Stimulated activated CD4-positive, alpha-beta T cell treated with anti-CD3 and anti-CD28 coated beads, TNF-alpha, amount 100 ng/mL, for 24 hours (primary cell): ENCODE measurements at places on chromosomes 3 and 15.

GRCh38 chr3:123734527-123734902 lies 149.6 kb downstream of the MYLK start:
- DNase-seq, result no peak

GRCh38 chr3:11560746-11561145 lies 83.0 kb downstream of the VGLL4 start:
- DNase-seq, result no peak

DNA sequence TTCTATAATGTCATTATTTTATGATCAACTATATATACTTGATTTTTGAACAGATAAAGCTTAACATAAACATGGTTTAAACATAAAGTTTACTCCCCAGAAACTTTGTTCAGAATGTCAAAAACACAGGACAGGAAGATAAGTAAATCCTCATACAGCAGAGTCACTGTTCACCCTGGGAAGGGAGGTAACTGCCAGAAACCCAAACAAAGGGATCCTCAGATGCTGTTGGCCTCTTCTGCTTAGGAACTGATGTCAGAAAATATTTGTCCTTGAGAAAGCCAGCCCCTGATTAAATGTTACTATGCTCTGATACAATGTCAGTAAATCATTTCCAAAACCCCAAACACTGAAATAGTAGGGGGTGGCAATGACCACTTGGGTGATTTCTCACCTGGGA lies 185.3 kb downstream of the TJP1 start:
- DNase-seq, result no peak

DNA sequence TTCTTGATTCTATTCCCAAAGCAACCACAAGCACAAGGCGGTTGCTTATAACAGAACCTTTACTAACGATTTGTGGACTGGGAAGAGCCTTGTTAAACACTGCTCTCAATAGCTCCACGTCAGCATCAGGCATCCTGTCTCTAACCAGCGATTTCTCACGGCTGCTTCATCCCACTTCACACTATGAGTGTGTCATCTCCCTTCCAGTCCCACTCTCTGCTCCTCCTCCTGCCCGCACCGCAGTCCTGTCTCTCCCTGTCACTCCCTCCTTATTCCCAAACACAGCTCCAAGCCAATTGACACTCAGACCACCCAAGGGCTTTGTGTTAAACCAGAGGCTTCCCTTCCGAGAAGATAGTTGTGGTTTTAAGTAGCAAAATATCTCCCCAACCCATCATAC lies 94.8 kb downstream of the ABHD5 start:
- no peak for DNase-seq

- DNase-seq, result no peak
Observed at GRCh38 chr3:13022348-13023234, 50.6 kb downstream of the IQSEC1 start.

- DNase-seq, result no peak
Observed at GRCh38 chr15:63969652-63970421, 76.4 kb downstream of the DAPK2 start.

- DNase-seq, result peak; percentile 31
Observed at GRCh38 chr3:132535575-132536441, 61.3 kb upstream of the ACKR4 start.

DNA sequence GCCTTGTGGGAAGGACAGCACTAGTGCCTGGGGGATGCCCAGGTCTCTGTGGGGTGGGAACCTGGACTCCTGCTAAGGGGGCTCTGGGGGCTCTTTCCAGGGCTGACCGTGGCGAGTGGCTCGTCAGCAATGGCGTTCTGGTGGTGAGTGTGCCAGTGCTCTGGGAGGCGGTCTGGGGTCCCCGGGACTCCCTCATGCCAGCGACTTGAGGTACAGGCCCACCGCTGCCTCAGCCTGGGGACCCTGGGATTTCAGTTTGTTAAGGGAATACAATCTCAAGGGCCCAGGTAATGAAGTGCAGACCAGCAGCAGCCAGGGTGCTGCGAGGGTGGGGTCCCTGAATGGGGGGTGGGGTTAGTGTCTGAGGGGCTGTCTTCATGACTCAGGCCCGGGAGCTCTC lies 2.5 kb downstream of the PLA2G4B start:
- DNase-seq, result no peak

GRCh38 chr15:29252234-29252633 lies 17.4 kb downstream of the NSMCE3 start:
- no peak for DNase-seq

GRCh38 chr15:65918357-65918920 lies 49.1 kb downstream of the RAB11A start:
- DNase-seq, result no peak

- DNase-seq, result no peak
Observed at GRCh38 chr3:194093842-194094241, 42.1 kb upstream of the HES1 start.

DNA sequence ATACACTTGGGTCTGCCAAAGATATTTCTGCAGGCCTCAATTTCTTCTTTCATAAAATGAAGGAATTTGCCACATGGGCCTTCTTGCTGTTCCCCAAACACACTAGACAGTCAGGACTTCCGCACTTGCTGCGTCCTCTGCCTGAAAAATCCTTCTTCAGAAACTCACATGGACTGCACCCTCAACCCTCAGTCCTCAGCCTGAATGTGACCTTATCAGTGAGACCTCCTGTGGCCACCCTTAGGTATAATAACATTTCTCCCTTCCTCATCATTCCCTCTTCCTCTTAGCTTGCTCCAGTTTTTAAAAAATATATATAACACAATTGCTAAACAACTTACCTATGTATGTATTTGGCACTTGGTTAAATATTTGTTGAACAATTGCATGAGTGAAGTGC lies 257.5 kb downstream of the MFSD1 start:
- no peak for DNase-seq

DNA sequence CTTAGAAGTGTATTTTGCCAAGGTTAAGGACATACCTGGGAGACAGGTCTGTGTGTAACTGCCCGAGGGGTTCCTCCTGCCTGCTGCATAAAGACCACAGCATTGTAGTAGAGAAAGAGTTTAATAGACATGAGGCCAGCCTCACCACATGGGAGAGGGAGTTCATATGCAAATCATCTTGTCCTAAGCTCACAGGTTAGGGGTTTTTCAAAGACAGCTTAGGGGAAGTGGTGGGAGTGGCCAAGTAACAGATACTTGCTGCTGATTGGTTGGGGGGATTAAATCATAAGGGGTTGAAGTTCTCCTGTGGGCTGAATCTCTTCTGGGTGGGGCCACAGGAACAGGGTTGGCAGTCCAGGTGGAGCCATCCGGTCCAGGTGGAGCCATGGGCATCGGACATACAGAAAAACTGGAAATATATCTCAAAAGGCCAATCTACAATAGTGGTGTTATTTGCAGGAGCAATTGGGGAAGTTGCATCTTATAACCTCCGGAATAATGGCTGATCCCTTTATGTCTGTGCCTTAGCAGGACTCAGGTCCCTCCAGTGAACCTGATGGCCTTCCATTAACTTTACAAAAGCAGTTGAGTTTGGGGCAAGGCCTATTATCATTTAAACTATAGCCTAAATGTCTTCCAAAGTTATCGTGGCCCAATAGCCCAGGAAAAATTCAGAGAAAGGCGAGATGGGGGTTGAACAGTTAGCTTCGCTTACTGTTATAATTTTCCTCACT lies 86.0 kb upstream of the MFGE8 start:
- DNase-seq, result no peak

DNA sequence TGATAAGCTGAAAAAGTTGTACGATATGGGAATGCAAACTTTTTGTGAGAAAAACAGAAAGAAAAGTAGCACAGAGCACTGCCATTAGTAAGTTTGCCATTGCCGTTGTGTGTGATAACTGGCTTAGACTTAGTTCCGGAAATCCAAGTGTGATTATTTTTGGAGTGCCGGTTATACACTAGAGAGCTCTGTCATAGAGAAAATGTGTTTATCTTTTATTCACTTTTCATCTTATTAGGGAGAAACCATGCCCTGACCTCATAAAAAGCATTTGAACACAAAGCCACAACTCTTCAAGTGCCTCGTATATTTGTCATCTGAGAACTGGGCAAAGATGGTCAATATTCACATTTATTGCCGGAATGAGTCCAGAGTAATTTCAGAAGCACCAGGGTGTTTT lies 36.1 kb downstream of the CTDSPL start:
- DNase-seq, result no peak

DNA sequence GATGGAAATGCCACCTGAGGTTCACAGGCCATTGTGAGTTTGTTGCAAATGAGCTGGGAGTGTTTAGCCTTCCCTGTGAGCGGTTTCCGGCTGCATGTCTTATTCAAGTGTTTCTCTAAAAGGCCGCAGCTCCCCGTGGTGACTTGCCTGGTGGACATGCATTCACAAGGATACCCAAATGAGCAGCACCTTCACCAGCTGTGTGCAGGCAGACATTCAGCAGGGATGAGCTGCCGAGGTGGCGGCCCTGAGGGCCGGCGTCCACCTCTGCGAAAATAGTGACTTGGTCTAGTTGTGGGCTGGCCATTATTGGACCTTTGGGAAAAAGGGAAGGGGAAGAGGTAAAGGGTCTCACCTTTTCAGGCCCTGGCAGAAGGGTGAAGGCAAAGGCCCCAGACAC lies 23.4 kb downstream of the SPSB4 start:
- no peak for DNase-seq

- no peak for DNase-seq
Observed at GRCh38 chr3:142785996-142786395, 62.2 kb downstream of the TRPC1 start.

- DNase-seq, result no peak
Observed at GRCh38 chr3:131669600-131669999, 166.8 kb upstream of the MRPL3 start.

GRCh38 chr15:97874139-97874538 lies 86.4 kb upstream of the ARRDC4 start:
- DNase-seq, result no peak
